ENCODE measurements at places on chromosomes 4 and X.

GRCh38 chr4:145842224-145842887, 96.3 kb downstream of the ZNF827 start:
- DNase-seq, result no peak

DNA sequence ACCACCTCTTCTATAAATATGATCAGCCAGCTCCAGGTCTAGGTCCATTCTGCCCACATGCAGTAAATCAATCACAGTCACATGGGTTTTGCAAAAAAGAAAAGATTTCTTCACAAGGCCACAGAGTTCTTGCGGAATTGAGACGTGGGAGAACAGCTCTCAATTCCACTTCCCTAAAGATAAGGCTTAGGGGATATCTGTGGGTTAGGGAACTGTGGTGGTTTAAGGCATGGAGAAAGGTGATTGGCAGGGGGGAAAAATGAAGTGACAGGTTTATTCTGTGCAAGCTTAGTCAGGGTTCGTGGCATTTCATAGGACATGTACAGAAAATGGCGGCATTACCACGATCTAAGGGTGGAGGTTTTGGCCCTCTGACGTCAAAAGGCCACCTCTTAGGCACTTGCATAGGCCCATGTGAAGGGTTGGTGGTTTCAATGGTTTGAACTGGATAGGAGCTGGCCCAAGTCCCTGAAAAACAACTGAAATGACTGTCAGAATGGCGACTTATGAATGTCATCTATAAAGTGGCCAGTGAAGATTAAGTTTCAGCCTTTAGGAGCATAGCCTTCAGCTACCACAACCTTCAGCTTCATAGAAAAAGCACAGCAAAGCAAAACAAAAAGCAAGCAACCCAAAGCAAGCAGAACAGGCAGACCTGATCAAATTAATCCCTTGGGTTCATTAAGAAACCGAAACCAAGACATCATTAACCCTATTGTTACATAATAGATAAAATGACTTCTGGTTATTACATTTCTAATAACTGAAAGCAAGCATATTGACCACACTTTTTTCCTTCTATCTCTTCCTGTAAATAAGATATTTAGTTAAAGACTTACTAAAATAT, 289.8 kb upstream of the SFRP2 start:
- no peak for DNase-seq

- no peak for DNase-seq
These were observed 167.1 kb downstream of the AMELX start for GRCh38 chrX:11460347-11460746.

- DNase-seq, result no peak
These were observed 155.5 kb downstream of the RAB28 start for GRCh38 chr4:13328591-13328990.

DNA sequence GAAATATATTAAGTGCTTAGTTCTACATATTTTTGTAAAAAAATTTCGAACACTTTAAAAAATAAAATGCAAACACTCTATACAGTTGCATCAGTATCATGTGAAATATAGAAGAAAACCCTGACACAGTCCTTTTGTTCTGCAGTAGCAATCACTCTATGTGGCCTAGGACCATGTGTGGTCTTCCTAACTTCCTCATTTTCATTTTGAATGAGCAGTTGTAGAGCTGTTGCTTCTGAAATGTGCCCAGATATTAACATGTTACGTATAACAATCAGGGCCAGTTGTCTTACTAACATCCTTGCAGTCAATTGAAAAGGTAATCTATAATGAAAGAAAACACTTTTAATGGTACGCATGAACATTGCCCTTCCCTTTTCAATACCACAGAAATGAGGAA, 107.9 kb downstream of the ZNF827 start:
- DNase-seq, result no peak

DNA sequence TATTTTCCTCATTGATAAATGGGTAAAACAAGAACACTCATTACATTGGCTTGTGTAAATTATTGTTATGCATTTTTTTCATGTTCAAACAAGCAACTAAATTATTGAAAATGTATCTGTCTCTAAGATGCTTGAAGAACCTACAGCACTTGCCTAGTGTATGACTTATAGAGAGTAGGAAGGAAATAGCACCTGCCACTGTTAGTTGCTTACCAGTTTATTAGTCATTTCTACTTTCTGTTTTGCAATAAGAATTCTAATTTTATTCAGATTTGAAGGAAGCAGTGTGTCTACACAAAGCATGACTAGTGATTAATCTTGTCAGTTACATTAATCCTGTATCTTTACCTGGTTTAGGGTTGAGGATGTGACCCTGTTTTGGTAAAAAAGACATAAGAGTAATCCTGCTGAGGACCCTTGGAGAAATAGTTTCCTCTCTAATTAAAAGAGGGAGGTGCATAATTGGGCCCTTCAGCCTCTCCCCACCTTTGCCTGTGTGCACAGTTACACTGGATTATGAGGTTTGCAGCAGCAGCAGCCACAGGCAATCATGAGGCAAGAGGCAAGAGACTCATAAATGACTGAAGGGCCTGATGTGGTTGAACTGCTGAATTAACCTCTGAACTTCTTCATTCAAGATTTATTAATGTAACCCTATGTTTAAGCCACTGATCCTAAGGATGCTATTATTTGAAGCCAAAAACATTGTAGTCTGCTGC, 1202.1 kb downstream of the ADGRL3 start:
- no peak for DNase-seq

DNA sequence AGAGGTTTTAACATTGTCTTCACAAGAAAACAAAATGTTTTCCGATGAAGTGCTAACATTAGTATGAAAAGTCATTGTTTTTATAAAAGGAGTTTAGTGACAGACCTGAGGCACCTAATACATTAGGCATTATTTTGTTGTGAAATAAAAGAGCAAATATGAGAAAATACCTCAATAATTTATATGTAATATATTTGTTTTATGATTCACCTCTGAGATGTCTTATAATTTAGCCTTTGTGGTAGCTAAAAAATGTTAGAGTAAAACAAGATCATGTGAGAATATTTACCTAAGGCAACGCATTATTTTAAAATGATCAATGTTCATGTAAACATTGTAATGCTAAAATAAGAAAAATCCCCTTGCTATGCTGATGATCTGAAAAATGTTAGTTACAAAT, 100.9 kb upstream of the WDFY3 start:
- no peak for DNase-seq

DNA sequence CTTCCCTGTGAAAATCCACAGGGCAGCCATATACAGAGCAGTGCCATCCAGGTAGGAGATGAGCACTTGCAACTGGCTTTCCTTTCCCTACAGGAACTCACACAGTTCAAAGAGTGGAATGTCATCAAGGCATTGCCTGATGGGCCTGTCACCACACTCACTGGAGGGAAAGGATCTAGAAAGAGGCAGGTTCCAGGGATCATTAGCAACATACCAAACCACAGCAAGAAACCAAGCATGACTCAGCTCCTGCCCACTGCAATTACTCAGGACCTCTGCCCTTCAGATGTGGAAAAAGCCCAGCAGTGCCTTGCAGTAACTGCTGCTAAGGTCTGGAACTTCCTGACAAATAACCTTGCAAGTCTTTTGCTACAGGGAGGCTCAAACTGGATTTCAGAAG, 101.2 kb downstream of the ZNF674 start:
- peak; percentile 2 for DNase-seq

DNA sequence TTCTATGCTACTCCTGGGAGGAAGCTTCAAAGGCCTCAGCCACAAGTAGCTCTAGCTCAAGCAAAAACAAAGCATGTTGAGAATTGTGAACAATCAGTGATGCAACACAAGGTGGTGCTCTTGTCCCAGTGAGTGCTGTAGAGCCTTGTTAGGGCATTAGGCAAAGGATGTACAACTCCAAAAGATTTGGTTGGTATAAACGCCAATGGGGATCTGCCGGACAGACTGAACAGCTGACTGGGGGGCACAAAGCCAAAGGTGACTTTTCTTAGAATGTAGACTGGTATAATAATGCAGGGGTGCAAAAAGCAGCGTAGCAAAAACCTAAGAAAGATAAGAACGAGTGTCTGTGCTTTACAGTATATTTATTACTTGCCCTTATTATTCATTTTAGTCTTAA, 62.6 kb upstream of the ALB start:
- no peak for DNase-seq

DNA sequence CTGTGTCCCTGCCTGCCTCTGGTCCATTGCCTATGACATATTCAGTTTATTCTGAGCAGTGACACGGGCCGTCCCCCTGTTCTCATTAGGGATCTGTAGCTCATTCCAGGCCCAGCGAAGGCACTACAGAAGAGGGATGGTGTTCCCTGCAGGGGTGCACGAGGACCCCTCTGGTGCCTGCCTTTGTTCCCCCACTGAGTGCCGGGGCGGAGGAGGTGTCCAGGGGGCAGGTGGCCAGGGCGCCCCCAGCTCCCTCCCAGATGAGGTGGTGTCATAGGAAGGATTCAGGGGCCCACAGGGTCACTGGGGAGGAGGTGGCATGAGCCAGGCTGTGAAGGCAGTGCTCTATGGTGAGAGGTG, 61.0 kb downstream of the SORCS2 start:
- DNase-seq, result no peak

DNA sequence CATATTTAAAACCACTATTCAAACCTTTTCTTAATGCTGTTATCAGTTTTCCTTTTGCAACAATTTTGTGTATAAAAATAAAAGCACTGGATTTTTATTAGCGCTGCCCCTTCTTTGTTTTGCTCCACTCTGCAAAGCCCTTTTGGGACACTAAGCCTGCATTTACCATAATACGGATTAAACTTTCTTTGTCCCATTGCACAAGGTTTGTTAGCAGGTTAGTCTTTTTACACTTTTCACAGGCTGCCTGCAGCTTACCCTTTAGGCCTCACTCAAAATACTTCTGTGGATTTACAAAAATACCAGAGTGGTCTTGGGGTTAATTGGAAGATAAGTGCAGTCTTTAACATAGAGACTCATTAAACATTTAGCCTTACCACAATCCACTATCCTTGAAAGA, 35.7 kb upstream of the MAB21L2 start:
- no peak for DNase-seq

DNA sequence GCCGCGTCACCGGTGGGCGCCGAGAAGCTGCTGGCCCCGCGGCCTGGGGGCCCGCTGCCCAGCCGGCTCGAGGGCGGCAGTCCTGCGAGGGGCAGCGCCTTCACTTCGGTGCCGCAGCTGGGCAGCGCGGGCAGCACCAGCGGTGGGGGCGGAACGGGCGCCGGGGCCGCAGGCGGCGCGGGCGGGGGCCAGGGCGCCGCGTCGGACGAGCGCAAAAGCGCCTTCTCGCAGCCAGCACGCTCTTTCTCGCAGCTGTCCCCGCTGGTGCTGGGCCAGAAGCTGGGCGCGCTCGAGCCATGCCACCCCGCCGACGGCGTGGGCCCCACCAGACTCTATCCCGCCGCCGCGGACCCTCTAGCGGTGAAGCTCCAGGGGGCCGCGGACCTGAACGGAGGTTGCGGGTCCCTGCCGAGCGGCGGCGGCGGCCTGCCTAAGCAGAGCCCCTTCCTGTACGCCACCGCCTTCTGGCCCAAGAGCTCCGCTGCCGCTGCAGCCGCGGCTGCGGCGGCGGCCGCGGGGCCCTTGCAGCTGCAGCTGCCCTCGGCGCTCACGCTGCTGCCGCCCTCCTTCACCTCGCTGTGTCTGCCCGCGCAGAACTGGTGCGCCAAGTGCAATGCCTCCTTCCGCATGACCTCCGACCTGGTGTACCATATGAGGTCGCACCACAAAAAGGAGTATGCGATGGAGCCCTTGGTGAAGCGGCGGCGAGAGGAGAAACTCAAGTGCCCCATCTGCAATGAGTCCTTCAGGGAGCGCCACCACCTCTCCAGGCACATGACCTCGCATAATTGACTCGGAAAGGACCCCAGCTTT, 5.6 kb downstream of the PRDM8 start:
- no peak for DNase-seq

- DNase-seq, result no peak
These were observed 342.7 kb upstream of the PABPC4L start for GRCh38 chr4:134544303-134544770.

DNA sequence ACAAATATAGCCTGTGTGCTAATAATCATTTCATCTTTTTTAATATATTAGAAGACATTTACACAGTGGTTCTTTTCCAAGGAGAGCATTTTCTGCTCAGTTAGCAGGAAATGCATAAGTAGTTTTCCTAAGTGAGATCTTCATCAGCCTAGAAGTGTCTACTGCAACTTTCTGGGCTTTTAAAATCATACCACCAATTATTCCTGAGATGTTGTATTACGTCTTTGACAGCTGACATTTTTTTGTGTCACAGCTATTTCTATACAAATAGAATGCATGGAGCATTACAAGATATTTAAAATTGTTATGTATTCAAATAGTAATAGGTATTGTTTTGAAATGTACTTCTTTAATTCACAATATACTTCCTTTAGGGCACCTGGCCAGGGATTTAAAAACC, 158.0 kb downstream of the GRID2 start:
- no peak for DNase-seq

GRCh38 chr4:52192721-52193135, 141.6 kb downstream of the SPATA18 start:
- DNase-seq, result no peak

GRCh38 chr4:99943904-99944437, 2.4 kb downstream of the DNAJB14 start:
- DNase-seq, result no peak

DNA sequence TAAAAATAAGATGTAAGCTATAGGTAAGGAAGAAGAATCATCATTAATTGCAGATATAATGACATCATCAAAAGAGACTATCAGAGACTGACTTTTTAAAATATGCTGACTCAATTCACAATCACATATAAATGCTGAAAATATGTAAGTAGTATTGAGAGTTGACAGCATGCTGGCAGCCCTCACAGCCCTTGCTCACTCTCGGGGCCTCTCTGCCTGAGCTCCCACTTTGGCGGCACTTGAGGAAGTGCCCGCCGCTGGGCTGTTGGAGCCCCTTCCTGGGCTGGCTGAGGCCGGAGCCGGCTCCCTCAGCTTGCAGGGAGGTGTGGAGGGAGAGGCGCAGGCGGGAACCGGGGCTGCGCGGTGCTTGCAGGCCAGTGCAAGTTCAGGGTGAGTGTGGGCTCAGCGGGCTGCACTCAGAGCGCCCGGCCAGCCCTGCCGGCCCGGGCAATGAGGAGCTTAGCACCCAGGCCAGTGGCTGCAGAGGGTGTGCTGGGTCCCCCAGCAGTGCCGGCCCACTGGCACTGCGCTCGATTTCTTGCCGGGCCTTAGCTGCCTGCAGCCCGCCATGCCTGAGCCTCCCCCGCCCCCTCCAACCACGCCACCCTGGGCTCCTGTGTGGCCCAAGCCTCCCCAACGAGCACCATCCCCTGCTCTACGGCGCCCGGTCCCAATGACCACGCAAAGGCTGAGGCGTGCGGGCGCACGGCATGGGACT, 68.9 kb downstream of the RAB28 start:
- DNase-seq, result no peak

DNA sequence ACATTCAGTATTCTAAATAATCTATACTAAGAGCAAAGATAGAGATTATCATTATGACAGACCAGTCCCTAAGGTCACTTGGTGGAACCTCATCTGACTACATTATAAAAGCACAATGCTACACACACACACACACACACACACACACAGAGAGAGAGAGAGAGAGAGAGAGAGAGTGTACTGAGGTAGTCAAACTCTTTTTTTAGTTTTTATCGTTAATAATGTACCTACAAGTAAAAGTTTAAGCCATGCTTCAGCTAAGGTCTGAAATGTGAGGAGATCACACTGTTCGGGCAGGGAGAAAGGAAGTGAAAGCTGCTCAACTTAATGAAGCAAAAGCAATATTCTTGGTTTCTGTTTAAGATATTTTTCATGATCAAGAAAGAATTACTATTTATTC, 75.8 kb upstream of the CCDC160 start:
- no peak for DNase-seq

GRCh38 chr4:67581208-67581857, 22.8 kb downstream of the STAP1 start:
- DNase-seq, result no peak
